ENCODE measurements at places on chromosomes 7 and 10. TPM values are rescaled to one million over a fixed set of nuclear protein-coding genes. Genes with fewer than 3 reads are reported as not detected.

Gene RARRES2
- 17.6 TPM for total RNA-seq

Gene SORBS1
- total RNA-seq: 896 TPM

Gene CYP3A5
- not detected for total RNA-seq

Gene DUS4L
- 8.0 TPM for total RNA-seq

Gene POLD2
- total RNA-seq: 78.0 TPM

Gene MRLN
- total RNA-seq: not detected

Gene TMEM273
- total RNA-seq: 29.0 TPM

Gene SH3PXD2A
- total RNA-seq: 34.4 TPM
